ENCODE measurements at places on chromosomes 16 and 17. TPM values are rescaled to one million over a fixed set of nuclear protein-coding genes. Genes with fewer than 3 reads are reported as not detected.

The C16orf86 gene
- 0.75 TPM for total RNA-seq

The SRCIN1 gene
- total RNA-seq, result 4.2 TPM

The CIBAR2 gene
- not detected for total RNA-seq

The FADS6 gene
- total RNA-seq, result not detected

The GAST gene
- 0.67 TPM for total RNA-seq

All from mammary epithelial cell (primary cell).